A172 (cell line): ENCODE measurements at places on chromosomes 6 and 20. TPM values are rescaled to one million over a fixed set of nuclear protein-coding genes. Genes with fewer than 3 reads are reported as not detected.
A peak's percentile ranks its signal among the peaks of the same experiment; 100 is the strongest.

Gene MGME1
- 17.4 and 19.3 TPM in 2 replicates for total RNA-seq

Gene GTF2H4
- total RNA-seq: 8.9 and 24.9 TPM in 2 replicates

Gene ABT1
- 18.9 and 20.4 TPM in 2 replicates for total RNA-seq

- DNase-seq: no peak
These were observed 3.3 kb downstream of the ADGRB3 start for GRCh38 chr6:68638230-68638900.

Gene VNN1
- 0.31 and 0.71 TPM in 2 replicates for total RNA-seq

- DNase-seq: peak; percentile 49
These were observed at the start of gene SYNGAP1 for GRCh38 chr6:33419580-33420490. SYNGAP1 (plus strand) TSS chr6:33420065; CDS start chr6:33420265, 200 bp downstream.

Gene ADGB
- total RNA-seq: not detected in 2 replicates

Gene EYA2
- 0.47 TPM in 1 of 2 replicates, not detected in the other for total RNA-seq
